ENCODE measurements at places on chromosomes 2 and 18. TPM values are rescaled to one million over a fixed set of nuclear protein-coding genes. Genes with fewer than 3 reads are reported as not detected.

SETBP1 gene
- total RNA-seq = 4.9 TPM

ATG9A gene
- total RNA-seq = 47.2 TPM

CCDC102B gene
- 35.3 TPM for total RNA-seq

SCG2 gene
- 0.66 TPM for total RNA-seq

GRCh38 chr18:79397247-79397829 lies 1.6 kb downstream of the NFATC1 start:
- DNase-seq = no peak

DNA sequence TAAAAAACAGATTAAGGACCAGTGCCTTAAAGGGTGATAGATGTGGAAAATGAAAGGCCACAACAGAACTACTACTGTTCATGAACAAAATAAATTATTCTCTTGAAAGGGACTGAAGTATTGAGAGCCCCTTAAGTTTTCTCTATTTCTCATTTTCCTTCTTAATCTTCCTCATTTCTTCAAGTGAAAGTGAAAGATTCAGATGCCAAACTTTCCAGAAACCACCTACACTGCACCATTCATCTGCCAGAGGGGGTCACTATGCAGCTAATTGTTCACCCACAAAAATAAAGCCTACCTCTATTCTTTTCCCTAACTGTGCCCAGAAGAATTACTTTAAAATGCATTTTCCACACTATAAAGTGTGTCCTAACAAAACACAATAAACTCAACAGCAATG lies 140.1 kb downstream of the NR4A2 start:
- DNase-seq = peak; percentile 2

GRCh38 chr2:119254601-119255080 lies 31.0 kb downstream of the STEAP3 start:
- no peak for DNase-seq

- no peak for DNase-seq
Measured at GRCh38 chr2:69693059-69693774, 48.7 kb upstream of the ANXA4 start.

DNA sequence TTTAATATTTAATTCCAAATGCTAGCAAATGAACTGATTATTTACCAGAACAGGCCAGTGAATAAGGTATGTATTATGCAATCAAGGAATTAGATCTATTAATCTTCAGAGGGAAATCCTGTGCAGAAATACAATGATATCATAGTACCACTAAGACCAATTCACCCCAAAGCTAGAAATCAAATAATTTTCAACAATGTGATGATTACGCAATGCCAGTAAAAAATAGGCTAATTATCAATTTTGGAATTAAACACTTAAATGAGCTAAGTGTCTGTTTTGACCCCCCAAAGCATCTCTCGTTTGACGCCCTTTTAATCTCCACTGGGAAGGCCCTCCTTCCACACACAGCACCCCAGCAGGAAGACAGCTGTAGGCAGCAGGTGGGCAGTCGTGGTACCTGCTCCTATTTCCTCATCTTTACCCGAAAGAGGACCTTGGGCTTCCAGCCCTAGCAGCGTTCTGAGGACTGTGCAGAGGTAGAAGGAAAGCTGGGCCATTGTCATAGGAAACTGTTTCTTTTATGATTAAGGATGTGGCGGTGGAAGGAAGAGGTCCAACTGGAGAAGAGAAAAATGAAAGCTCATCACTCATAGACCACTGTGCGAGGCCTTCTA lies 84.7 kb downstream of the MBP start:
- no peak for DNase-seq

- no peak for DNase-seq
Measured at GRCh38 chr2:85577386-85578242, at the start of gene VAMP8. Gene VAMP8, plus strand, starts transcription at chr2:85577586. Its CDS starts 61 bp downstream, at chr2:85577647.
